ENCODE measurements at places on chromosomes 13 and 19.

DNA sequence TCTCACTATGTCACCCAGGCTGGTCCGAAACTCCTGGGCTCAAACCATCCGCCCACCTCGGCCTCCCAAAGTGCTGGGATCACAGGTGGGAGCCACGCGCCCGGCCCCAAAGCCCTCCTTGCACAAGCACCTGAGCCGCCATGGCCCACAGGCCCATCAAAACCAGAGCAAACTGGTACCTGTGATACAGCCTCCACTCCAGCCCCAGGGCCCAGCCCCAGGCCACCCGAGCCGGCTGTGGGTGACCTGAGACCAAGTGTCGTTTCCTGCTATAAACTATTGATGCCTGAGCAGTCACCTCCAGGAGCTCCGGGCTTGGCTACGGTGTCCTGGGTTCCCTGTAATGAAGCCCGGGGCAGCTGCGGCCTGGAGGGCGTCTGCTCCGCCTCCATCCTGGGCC is 9.7 kb upstream of the PTBP1 start:
- no peak for DNase-seq

DNA sequence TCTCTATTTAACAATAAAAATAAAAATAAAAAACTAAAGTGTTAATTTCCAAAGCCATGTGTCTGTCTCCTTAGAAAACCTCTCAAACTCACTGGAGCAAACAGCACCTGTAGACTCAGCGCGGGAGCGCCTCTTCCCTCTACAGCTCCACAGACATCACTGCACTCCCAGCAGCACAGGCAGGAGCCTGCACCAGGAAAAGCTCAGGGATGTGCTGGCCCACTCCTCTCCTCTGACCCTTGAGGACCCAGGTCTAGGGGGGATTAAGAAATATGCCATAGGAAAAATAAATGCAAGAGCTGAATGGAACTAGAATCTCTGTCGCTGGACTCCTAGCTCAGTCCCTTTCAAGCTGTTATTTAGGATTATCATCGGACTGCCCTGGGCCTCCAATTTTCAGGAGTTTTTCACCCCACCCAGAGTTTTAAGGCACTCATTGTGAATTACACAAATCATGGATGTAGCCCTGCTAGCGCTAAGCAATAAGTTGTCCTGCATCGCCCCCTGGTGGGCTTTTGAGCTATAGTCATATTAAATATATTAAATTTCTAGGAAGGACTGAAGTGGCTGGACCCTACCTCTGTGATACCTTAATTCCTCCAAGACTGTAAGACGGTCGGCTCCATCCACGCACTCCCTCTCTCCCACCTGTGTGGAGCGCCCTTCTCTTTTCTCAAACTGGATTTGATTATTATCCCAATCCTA is 333.9 kb downstream of the UQCRFS1 start:
- DNase-seq: peak; percentile 62

DNA sequence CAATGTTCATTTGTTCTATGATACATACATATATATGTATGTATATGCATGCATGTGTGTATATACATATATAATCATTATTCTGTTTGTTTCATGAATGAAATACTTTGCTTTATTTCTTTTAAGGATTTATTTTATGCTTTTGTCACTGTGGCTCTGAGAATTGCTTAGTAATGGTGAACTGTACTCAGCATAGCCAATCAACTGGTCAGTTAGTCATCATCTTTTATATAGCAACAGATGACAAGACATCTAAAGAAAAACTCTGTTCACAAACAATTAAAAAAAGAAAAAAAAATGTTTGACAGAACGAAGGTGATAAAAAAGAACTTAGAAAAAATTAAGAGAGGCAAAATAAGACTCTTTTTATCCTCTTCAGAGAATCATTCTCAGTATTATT is 1440.3 kb downstream of the PCDH9 start:
- DNase-seq: no peak

DNA sequence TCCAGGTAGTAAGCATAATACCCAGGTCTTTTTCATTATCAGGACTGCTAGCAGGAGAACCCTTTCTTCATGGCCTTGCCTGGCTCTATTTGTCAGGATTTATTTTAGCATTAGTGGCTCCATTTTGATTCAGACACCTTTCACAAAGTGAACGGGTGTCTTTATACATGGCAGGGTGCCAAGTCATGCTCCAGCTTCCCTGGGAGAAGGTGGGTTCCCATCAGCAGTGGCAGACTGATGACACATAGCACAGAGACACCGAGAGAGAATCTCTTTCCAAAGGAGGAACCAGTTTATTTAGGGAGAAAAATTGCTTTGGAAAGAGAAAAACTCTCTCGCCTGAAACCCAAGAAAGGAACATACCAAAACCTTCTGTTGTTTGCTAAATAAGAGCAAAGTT is 135.3 kb upstream of the TMTC4 start:
- no peak for DNase-seq

GRCh38 chr19:14031719-14032480 is at the start of gene IL27RA:
TSS of gene IL27RA (plus strand) at chr19:14031762. CDS start at chr19:14031873, 111 bp downstream.
- no peak for DNase-seq

- DNase-seq: no peak
Observed at GRCh38 chr13:92807966-92808365, 418.6 kb upstream of the GPC6 start.

DNA sequence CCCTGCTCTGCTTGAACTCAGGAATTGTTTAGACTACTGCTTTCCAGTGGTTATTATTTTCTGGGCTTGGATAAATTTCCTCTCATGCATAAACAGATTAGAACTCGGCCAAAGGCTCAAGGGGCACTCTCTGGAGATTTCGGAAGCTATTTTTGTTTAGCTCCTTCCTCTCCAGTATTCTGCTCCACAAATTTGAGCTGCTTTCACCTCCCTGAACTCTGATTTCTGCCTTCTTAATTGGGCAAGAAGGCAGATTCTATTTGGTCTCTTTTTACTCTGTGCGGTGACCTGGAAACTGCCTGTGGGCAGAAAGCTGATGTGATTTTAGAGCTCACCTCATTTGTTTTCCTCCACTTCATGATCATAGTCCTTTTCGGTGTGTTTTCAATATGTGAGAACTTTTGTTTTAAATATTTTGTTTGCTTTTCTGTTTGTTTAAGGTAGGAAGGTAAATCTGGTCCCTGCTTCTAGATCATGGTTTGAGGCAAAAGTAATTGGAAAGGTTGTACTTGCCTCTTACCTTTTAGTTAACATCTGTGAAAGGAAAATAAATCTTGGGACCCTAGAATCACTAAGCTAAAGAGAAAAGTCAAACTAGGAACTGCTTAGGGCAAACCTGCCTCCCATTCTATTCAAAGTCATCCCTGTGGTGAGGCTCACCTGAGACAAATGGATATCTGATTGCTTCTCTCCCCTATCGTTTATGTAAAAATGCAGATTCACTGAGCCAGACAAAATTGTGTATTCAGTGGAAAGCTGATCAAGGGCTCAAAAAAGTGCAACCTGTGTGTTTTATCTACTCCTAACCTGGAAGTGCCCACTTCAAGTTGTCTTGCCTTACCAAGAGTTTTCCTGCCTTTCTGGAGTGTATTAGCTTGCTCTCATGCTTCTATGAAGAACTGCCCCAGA is 714.7 kb upstream of the PCDH20 start:
- DNase-seq: no peak

GRCh38 chr19:33008738-33009137 is 36.7 kb downstream of the FAAP24 start:
- no peak for DNase-seq

DNA sequence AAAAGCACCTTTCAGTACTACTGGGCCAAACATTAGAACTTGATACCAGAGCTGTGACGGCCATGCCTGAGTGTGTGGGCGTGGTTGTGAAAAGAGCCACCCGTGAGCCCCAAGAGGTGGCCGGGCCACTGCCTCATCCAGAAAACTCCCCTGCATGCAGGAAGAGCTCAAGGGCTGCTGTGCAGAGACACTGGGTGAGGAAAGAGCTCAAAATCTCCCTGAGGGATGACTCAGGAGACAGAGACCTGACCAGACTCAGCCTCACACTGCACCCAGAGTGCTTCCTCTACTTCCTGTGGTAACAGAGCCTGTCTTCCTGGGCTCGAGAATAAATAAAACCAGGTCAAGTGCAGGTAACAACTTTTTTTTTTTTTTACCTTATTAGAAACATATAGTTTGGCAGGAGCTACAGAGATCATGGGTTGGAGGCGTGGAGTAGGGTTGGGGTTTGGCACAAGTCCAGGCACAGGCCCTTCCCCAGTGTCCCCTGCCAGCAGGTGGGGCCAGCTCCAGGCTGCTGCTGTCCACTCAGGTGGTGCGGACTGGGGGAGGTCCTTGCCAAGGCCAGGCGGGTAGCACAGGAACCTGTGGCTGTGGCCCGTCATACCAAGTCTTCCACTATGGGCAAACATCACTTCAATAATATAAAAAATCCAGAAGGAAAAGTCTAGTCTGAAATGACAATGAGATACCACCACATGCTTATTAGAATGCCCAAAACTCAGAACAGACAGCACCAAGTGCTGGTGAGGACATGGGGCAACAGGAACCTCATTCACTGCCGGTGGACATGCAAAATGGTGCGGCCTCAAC is 25.5 kb downstream of the ELL start:
- no peak for DNase-seq

DNA sequence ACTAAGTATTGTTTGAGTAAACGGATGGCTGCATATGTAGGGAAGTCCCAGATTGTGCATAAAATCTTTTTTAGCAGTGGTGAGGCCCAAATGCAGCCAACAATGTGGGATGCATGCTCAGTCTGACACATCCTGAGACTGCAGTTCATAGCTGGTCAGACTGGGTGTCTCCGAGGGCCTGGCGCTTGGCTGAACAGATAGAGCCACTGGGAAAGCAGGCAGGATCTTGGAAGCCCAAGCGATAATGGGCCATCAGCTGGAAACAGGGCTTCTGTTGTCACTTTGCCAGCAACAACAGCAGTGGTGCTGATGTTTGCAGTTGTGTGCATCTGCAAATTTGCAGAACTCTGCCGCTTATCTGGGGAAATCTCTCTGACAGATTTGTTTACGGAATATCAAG is 36.1 kb downstream of the MTUS2 start:
- no peak for DNase-seq

Data from anterior cingulate cortex (tissue), 58 donors.